ENCODE measurements at places on chromosomes 2 and 18. TPM values are rescaled to one million over a fixed set of nuclear protein-coding genes. Genes with fewer than 3 reads are reported as not detected.

GRCh38 chr2:136131484-136131960, 13.6 kb upstream of the CXCR4 start:
- no peak for DNase-seq

DNA sequence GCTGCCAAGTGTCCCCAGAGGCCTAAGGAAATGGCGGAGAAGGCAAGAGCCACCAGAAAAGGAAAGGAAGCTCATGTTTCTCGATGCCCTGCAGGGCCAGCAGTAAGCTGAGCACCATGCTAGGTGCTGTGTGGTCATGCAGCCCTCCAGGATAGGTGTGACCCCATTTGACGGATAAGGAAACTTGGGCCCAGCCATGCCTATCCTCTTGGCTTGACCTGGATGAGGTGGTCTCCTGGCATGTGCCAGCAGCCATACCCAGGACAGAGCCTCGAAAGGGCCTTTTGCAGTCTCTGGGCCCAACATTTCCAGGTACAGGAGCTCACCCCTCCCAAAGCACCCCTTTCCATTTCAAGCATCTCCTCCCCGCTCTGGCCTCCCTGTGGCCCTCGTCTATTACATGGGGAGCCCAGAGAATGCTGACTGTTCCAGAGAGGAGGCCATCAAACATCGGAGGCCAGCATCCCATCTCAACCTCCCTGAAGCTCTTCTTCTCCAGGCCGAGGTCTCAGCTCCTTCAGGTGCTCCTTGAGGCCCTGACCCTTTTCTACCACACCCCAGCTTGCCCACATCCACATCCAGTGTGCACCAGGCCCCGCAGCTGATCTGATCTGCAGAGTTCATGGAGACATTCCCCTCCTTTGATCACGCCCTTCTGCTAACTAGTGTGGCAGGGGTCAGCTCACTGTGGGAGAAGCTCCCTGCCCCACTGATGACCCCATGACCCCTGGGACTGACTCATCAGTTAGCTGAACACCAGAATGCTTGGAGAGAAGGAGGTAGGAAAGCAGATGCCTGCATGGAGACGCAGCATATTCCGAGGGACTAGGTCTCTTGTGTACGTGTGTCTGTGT, 208.4 kb downstream of the TNS1 start:
- no peak for DNase-seq

- no peak for DNase-seq
Observed at GRCh38 chr18:32922951-32923430, 150.2 kb upstream of the KLHL14 start.

DNA sequence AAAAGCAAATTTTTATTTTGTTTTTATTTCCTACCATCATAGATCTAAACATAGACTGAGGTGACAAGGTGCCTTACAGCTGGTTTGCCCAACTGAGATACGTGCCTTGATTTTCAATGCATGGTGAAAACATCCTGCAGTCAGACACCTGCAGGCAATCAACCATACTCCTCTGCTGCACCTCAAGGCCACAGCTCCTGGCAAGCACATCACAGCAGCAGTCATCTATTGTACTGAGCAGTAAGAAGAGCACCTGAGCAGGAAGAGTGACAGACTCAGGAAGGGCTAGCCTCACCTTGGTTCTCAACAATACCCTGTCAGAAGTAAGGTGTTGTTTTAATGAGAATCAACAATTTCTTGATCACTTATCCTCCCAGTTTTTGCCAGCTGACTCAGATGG, 1206.8 kb upstream of the NRXN1 start:
- DNase-seq = no peak

- DNase-seq = no peak
Observed at GRCh38 chr2:169363560-169364150, 1.3 kb upstream of the LRP2 start.

- DNase-seq = no peak
Observed at GRCh38 chr2:128834207-128834879, 515.7 kb upstream of the HS6ST1 start.

- peak; percentile 74 for DNase-seq
Observed at GRCh38 chr2:175690113-175690837, 311.8 kb downstream of the LNPK start.

The GPN1 gene
- 68.6 TPM for polyA plus RNA-seq

DNA sequence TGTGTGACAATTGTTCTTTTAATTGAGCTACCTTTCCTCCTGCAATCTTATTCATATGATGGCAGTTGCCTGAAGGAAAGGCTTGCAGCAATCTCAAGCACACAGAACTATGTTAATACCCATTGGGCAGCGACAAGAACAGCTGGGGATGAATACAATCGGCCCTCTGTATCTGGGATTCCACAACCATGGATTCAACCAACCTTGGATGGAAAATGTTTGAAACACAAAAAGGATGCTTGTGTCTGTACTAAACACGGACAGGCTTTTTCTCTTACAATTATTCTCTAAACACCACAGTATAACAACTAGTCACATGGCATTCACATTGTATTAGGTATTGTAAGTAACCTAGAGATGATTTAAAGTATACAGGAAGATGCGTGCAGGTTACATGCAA, 256.1 kb upstream of the SIX2 start:
- no peak for DNase-seq

GRCh38 chr18:58527285-58527951, 101.5 kb downstream of the ALPK2 start:
- DNase-seq = no peak

The PSMA8 gene
- polyA plus RNA-seq = not detected
